Brain (organoid and tissue), 16 donors: ENCODE measurements at places on chromosomes 7 and 10.

DNA sequence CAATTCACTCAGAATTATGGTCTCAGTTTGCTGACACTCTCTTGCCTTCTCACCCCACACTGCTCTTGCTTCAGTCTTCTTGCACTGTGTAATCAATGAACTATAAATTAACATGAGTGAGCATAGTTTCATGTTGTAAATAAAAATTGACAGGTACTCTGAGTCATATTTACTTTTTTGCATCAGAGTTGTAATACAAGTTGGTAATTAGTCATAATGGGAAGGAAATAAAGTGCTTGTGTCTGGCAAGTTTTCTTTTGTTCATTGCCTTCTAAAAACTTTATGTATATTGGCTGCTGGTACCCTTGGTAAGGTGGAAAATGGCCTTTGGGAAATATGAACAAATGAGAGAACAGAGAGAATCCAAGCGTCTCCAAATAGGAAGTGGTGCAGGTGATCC, 169.3 kb upstream of the MAGI2 start:
- no peak for DNase-seq

- peak; percentile 72 for DNase-seq
Observed at GRCh38 chr7:39582536-39582935, 16.3 kb downstream of the YAE1 start.

DNA sequence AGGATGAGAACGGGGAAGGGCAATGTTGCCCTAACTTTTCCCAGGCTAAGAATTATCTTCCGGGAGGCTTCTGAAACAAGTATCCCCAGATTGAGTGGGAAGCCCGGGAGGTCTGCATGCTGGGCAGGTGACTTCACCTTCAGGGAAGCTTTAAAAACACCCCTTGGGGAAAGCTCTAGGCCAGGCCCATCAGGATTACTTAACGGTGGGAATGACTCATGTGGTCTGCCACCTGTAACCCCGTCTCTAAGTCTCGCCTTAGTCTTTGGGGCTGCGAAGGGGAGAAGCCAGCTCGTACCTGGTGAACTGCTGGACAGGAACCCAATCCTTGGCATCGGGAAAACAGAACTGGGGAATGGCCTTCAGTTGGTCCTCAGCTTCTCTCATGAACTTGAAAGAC, 80.1 kb upstream of the MKRN1 start:
- no peak for DNase-seq

DNA sequence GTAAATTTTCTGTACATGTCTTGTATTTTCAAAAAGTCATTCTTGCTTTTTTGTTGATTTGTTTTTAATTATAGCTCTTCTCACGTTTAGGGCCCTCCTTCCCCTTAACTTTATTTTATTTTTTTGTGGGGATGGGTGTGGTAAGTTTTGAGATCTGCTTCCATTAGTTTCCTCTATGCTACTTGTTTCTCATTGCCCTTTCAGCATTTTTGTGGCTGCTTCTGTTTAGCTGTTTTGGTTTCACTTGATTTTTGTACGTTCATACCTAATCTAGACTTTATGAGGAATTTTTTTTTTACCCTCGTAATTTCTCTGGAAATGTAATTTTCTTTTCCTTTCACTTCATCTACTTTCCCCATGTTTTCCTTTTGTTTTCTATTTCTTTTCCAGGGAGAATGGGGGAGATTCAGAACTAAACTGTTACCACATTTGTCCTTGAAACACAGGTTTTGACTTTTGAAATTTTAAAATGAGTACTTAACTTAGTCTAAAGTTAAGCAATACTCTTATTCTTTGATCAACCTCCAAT, 80.8 kb downstream of the ATRNL1 start:
- DNase-seq, result no peak

- no peak for DNase-seq
Observed at GRCh38 chr7:103346396-103346795, 1.0 kb upstream of the PSMC2 start.

DNA sequence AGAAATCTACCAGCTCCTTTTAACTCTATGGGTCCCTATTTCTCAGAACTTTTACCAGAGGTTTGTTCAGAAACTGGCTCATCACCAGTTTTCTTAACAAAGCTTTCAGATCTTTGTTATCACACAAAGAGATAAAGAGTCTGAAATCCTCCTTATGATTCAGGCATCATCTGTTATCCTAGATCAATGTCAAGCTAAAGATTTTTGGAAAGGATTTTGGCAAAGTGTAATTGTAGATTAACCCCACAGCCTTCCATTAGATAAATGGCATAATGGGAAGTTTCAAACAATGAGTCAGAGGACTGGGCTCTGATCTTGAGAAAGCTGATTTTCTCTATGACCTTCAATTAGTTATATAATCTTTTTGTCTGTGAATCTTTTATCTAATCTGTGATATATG, 192.2 kb downstream of the NXPH1 start:
- DNase-seq, result no peak

GRCh38 chr7:12929476-12930140, 242.2 kb downstream of the ARL4A start:
- DNase-seq, result no peak

DNA sequence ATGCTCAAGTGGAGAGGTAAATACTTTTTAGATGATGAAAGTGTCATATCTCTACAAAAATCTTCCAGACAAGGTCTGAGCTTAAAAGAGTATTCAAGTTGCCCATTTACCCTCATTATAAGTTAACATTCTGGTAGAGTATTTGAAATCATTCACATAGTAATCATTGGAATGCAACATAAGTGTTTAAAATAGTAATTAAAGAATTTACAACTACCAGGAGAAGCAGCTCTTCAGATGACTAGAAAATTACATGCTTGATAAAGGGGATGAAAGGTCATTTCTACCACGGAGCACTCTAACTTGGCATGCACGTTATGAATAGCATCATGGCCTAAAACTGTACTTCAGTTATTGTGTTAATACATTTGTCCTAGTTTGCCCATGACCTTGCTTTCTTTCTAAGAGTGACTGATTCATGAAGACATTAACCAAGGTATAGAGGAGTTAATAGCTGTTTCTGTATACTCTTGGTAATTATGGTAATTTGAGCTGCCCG, 120.0 kb downstream of the SEMA3E start:
- no peak for DNase-seq

DNA sequence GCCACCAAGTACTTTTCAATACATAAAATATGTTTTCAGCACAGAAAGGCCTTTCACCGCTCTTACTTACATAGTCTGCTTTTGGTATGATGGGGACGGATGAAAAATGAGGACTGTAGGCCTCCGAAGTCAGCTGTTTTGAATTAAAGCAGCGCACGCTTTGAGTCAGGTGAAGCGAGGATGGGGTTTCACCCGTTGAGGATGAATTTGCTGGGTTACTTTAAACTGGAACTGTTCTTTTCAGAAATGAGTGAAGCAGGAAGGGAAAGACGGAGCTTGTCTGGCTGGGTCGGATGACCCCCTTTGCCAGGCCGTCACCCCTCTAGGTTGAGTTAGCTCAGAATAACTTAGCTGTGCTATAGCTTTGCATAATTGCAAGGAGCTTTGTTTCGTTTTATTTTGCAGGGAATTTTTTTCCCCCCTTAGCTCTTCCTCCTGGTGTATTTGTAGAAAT, 40.0 kb downstream of the CUX1 start:
- DNase-seq, result no peak

- DNase-seq, result peak; percentile 51
Observed at GRCh38 chr10:1188558-1189135, 132.5 kb downstream of the WDR37 start.

GRCh38 chr10:46560381-46560780, 3.9 kb upstream of the GPRIN2 start:
- DNase-seq, result no peak

DNA sequence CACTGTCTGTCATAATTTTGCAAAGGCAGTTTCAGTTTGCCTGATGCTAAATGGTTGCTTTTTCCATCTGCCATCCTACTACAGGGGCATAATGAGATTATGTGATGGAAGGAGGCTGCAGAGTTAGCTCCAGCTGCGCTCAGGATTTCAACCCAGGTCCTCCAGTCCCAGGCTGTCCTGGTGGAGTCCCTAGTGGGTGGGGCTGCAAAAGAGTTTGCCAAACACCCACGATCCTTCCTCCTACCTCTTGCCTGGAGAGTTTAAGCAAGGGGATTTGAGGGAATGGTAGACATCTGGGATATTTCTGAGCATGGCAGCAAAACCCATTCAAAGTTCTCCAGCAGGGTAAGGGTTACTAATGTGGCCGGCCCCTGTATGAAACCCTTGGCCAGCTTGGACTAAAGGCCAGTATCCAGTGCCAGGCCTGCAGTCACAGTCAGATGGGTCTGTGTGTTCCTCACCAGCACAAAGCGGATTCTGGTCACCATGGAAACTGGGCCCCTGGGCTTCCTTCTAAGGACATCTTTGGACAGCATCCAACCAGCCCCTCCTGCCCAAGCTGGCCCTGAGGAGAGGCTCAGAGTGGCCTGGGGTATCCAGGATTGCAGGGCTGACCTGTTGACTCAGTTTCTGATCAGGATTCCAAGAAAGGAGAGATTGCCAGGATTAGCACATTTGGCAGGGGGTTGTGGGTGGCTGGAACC, 42.7 kb upstream of the CHST3 start:
- peak; percentile 92 for DNase-seq

DNA sequence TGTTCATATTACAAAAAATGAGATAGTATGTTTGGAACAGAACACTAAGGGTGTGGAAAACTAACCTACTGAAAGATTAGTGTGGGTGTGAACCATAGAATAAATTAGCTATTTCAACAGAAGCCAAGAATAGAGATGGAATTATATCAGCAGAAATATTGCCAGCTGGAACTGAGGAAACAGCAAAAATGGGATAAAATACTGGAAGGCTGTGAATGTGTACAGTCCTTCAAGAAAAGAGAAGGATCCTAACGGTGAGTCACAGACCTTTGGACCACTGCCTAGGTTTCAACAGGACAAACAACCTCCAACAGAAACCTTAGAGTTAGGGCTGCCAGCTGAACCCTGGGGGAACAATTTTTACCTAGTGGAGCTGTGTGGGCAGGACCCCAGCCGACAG, 395.0 kb downstream of the ZWINT start:
- no peak for DNase-seq

- DNase-seq, result no peak
Observed at GRCh38 chr10:71725998-71726579, 6.5 kb upstream of the C10orf105 start.

- no peak for DNase-seq
Observed at GRCh38 chr7:94364816-94365215, 29.9 kb upstream of the COL1A2 start.

DNA sequence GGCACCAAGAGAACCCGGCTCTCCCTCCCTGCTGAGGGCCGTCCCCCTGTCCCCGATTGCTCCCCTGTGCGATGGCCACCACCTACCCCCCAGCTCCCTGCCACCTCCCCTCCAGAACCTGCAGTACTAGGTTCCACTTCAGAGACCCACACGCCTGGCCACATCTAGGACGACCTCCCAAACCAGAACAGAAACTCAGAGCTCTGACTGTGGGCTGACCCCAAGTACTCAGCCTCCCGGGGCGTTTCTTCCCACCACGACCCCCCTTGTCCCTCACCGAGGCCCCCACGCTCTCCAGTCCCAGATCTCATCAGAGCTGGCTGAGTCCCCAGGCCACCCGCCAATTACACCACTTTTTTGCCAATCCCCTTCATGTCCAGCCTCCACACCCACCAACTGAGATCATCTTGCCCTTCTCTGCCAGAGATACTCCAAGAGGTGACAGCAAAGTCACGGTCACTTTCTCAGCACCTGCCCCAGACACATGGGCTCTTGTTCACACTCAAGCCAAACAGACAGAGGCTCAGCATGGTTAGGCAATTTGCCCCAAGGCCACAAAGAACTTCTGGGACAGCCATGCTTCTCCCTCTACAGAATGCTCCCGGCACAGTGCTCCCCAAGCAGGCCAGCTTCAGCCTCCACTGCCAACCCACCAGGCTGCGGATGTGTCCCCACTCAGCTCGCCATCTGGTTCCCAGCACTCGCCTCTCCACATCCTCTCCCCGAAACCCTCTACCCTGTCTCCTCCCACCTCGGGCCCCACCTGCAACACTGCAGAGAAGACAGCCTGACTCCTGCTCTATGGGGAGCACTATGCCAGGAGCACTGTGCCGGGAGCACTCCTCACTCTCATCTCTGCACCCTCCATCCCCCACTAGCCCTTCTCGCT, 4.7 kb downstream of the TMEM120A start:
- DNase-seq, result no peak

DNA sequence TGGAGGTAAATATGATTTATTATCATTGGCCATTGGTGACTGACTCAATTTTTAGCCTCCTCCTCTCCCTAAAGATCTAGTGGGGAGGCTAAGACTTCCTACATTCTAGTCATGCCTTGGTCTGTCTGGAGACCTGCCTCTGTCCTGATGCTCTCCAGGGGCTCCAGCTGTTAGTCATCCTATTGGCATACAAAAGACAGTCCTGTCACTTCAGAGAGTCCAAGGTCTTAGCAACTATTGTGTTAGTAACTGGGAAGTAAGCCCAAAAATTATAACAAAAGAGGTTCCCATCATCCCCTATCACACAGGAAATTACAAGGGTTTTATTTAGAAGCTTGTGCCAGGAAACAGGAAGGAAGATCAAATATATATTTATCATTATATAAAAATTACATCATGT, 400.6 kb upstream of the VSTM2A start:
- no peak for DNase-seq

DNA sequence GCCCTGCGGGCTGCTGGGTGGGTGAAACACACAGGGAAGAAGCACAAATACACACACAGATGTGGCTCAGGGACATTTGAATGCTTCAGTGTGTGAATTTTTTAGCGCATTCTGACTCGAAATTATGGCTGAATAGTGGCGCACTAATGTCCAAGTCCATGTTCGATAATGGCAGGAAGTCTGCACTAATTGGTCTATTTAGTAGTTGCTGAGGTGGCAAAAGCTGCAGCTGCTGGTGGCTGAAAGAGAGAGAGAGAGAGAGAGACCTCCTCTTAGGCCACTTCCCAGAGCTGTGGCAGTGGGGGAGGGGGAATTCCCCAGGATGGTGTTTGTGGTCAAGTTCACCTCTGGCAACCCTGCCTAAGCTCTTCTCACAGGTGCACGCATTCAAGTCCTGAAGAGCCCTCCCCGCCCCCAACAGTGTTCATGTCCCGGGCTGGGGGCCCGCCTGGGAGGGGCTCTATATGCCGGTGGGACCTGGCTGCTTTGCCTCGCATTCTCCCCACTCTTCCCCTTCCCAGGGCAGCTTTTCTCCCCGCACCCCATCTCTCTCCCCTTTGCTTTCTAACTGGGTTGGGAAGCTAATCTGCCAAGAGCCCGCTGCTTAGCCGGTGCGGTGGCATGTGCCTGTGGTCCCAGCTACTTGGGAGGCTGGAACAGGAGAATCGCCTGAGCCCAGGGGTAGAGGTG, 6.0 kb upstream of the MNX1 start:
- no peak for DNase-seq

- DNase-seq, result no peak
Observed at GRCh38 chr10:50373821-50374501, 122.6 kb upstream of the ASAH2 start.

GRCh38 chr10:72087969-72088888, at the start of gene SPOCK2:
Gene SPOCK2, minus strand, starts transcription at chr10:72088551. Its CDS starts 223 bp downstream, at chr10:72088328.
- peak; percentile 40 for DNase-seq

DNA sequence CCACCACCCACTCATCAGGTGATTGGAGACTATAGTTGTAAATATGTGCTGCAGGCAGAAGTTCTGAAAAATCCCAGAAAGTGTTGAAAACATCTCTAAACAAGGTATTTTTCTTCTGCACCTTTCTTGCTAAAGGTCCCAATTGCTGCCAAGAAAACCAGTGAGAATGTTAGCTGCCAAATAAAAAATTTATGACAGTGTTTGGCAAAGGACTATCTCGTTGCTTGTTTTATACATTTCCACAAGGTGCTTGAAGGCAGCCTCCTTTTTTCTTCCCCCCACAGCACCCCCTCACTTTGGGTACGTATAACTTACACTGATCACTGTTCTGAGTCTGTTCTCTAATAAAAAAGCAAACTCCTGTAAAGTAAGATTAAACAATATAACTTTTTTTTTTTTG, 158.6 kb upstream of the TCF7L2 start:
- DNase-seq, result peak; percentile 43

GRCh38 chr10:66483966-66484365, 441.9 kb upstream of the LRRTM3 start:
- DNase-seq, result no peak
